Stimulated activated CD4-positive, alpha-beta T cell treated with anti-CD3 and anti-CD28 coated beads, Interleukin-12 subunit alpha, Interleukin-12 subunit beta, amount 100 ng/mL, for 4 hours (primary cell): ENCODE measurements at places on chromosomes 13 and 19.

GRCh38 chr19:542173-542866 lies 1.5 kb upstream of the GZMM start:
- DNase-seq, result no peak

GRCh38 chr13:76812206-76812897 lies 73.9 kb downstream of the KCTD12 start:
- DNase-seq, result no peak

DNA sequence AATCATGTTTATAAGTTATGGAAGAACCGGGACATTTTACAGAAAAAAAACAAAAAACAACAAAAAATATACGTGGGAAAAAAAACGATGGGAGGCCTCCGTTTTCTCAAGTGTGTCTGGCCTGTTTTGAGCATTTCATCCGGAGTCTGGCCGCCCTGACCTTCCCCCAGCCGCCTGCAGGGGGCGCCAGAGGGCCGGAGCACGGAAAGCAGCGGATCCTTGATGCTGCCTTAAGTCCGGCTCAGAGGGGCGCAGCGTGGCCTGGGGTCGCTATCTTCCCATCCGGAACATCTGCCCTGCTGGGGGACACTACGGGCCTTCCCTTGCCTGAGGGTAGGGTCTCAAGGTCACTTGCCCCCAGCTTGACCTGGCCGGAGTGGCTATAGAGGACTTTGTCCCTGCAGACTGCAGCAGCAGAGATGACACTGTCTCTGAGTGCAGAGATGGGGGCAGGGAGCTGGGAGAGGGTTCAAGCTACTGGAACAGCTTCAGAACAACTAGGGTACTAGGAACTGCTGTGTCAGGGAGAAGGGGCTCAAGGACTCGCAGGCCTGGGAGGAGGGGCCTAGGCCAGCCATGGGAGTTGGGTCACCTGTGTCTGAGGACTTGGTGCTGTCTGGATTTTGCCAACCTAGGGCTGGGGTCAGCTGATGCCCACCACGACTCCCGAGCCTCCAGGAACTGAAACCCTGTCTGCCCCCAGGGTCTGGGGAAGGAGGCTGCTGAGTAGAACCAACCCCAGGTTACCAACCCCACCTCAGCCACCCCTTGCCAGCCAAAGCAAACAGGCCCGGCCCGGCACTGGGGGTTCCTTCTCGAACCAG lies 1.8 kb upstream of the APOE start:
- peak; percentile 76 for DNase-seq

DNA sequence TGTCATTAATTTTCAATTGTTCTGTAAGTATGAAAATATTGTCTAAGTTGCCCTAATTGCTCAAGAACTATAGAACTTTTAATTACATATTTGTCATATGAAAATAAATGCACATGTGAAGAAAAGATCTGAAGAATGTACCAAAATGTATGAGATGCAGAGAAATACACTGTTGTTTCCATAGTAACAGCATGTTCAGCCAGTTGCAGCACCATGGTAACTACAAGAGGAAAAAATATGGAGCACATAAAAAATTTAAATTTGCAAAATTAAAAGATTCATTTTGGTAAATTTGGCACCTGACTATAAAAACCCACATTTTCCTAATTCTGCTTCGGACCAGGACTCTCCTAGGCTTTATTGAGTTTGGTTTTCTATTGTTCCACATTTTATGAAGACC lies 1170.0 kb upstream of the MIR17HG start:
- DNase-seq, result no peak

DNA sequence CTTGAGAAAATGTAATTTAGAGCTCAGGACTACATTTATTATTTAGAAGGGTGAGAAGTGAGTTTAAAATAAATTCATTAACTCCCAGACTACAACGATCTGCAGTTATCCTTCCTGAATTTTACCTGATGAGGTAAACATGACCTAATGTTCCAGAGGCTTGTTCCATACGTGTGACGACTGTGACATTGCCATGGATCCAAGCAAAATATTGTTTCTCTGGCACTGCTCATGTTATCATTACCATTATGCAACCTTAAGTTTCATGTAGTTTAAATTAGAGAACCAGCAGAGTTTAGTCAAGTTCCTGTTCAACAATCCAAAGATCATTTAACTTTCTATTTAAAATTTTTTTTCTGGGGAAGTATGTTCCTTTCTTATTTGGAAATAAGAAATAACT lies 279.6 kb downstream of the KLF5 start:
- no peak for DNase-seq

GRCh38 chr19:38710928-38711725 lies 33.1 kb downstream of the CAPN12 start:
- DNase-seq, result no peak

GRCh38 chr19:58170860-58171259 lies 12.0 kb upstream of the ZNF274 start:
- DNase-seq, result no peak

- DNase-seq, result no peak
Observed at GRCh38 chr19:15313649-15314279, 18.6 kb downstream of the BRD4 start.

GRCh38 chr19:42601811-42602443 lies 7.2 kb upstream of the CEACAM8 start:
- DNase-seq, result no peak

GRCh38 chr19:10294368-10294697 lies 4.6 kb downstream of the ICAM5 start:
- DNase-seq, result no peak

DNA sequence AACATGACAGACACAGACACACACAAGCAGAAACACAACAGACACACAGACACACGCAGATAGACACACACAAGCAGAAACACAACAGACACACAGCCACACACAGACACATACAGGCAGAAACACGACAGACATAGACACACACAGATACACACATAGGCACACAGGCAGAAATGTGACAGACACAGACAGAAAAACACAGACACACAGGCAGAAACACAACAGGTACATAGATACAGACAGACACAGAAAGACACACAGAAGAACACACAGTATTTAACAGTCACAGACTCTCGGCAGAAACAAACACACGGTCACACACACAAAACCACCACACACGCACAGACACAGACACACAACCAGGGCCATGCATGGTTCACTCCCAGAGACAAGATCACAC lies 905 bp downstream of the TBXA2R start:
- DNase-seq, result no peak

DNA sequence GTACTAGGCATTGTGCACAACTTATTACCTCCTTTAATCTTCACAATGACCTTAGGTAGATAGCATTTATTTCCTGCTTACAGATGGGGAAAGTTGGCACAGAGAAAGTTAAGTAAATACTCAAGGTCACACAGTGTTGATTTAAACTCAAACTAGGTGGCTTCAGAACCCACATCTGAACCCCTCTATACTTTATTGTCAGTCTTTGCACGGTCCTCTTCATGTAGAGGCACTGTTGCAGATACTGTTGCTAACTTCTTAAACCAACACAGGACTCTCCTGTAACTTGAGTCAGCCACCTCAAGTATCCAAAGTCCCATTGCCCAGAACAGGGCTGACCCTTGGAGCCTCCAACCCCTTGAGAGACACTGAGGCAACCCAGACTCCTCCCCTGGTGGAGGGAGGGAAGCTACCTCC lies 48.8 kb downstream of the FRY start:
- DNase-seq, result no peak

GRCh38 chr19:17968362-17968761 lies 1.5 kb downstream of the KCNN1 start:
- DNase-seq, result no peak

DNA sequence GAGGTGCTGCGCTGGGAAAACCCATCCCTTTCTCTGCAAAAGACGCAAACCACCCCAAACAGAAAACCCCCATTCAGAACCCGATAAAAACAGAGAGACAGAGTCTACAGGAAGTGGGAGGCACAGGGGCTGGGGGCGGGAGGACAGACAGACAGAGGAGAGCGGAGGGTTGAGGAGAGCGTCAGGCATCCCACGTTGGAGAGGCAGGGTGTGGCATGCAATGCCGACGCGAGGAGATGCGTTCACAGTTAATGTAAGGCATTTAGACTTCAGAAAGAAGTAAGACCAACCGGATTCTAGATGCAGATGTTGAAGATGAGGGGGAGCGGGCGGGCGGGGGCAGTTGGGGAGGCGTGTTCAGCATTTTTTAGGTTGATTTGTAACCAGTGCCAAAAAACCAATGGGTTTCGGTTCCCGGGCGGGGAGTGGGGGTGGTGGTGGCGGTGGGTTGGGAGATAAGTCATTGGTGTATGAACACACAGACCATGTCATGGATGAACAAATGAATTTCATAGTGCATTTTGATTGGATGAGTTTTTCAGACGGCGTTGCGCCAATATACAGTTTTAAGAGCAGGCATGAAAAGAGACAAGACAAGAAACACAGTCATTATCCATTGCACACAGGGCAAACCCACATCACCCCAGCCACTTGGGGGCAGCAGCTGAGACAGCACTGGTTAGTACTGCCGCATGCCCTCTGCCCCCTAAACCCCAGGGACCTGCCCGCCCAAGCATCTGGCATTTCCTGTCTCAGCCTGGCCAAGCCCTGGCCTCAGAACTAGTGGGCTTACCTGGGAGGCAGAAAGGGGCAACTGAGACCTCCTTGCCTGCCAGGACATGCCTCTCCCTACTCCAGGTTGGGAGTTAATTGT lies 91.3 kb downstream of the IER2 start:
- DNase-seq, result no peak

DNA sequence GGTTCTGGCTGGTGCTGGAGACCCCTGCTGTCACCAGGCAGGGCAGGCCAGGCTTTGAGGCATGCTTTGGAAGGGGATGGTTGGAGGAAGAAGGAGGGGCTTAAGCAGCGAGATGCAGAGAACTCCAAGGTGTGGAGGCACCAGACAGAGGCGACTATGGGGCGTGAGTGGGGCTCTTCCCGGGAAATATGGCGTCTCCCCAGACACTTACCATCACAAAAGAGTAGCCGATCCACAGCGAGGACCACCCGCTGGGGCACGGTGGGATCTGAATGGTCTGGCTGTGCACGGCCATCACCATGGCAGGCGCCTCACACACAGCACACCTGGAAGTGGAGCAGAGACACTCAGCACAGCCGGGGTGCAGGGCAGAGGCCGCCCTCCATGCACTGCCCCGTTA lies 151.9 kb downstream of the COL4A1 start:
- DNase-seq, result no peak

DNA sequence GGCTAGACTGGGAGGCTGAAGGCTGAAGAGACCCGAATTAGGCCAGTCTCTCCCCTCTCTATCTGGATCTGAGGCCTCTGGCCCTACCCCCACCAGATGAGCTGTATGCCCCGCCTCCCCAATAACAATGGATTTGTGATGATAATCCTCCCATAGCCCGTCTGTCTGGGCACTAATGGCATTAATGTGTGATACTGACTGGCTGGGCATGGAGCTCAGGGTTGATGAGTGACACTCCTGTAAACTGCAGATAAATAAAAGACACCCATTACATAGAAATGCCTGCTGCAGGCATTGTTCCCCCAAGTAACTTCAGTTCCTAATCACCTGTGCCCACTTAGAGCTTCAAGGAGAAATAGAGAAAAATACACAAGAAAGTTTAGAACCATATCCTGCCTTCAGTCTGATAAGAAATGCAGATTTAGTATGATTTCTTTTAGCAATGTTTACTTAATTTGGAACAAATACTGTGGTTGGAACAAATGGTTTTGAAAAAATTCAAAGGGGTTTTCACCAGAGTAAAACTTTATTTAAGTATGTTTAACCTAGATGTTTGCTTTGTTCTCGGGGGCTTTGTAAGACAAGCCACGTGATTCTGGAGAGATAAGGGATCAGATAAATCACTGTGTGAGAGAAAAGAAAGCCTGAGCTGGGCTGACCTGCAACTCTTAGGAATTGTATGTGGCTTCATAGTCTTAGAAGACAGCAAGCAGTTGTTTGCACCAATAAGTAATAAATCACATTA lies 60.3 kb downstream of the TNFRSF19 start:
- no peak for DNase-seq

GRCh38 chr13:33832872-33833271 lies 14.9 kb downstream of the RFC3 start:
- no peak for DNase-seq

DNA sequence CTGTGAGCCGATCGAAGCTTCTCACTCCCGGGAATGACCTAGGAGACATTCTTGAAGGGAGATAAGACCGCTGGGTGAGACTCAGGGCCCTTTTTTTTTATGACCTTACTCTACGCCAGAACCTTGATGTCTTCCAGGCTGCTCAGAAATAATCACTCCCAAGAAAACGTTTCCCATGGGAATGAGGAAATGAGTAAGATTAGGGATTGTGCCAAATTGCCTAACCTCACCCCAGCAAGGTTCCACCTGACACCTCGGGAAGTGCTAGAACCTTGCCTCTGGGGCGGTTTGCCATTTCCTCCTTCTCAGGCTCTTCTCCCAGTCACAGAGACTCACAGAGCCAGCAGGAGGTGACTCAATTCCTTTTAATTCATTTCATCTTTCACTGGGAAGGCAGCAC lies 2.3 kb downstream of the SLC46A3 start:
- no peak for DNase-seq

GRCh38 chr13:24276306-24276705 lies 33.1 kb upstream of the C1QTNF9 start:
- DNase-seq, result no peak

- DNase-seq, result no peak
Observed at GRCh38 chr13:59689057-59689456, 474.7 kb downstream of the DIAPH3 start.

DNA sequence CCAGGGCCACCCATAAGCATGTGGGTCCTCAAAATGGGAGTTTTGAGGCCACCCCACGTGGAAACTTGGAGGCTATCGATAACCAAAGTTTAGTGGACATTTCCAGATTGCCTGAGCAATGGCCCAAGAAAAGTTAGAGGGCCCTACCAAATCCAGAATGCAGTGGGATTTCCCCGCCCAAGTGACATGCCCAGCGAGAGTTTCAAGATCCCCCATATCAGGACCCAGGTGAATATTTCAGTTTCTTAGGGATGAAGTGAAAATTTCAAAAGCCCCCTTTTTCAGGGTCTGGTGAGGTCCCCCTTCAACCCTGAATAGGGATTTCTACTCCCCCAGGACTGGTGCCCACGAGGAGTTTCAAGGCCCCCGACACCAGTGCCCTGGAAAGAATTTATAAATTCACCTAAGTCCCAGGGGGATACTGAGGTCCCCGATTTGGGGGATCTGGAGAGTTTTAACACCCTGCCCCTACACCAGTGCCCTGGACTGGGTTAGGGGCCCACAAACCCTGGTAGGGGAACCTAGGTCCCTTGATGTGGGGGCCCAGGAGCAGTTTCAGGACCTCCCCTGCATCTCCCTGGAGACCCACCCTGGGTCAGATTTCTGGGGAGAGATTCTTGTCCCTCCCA lies 695 bp downstream of the BST2 start:
- no peak for DNase-seq

DNA sequence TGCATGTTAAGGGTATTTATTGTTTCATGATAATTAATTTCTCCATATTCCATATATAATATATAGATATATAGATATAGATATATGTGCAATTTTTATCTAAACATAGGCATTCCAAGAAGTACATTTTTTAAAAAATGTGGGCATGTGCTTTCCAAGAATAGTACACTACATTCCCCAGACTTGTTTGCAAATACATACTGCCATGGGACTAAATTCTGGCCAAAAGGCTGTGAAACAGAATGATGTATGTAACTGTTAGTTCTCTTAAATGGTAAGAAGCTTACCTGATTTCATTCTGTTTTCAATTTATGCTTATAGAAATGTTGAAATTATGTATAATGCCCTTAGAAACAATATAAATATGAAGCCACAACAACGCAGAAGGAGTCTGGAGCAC lies 503.2 kb upstream of the SPRY2 start:
- no peak for DNase-seq
